Body of pancreas (tissue), 4 donors: ENCODE measurements at places on chromosomes 5 and 9. TPM values are rescaled to one million over a fixed set of nuclear protein-coding genes. Genes with fewer than 3 reads are reported as not detected.

- H3K27me3 ChIP-seq = no peaks in the 10 kb centered on the region
- no peak overlapping the region for H3K4me3 ChIP-seq
- peaks cover 16% of the 10 kb centered on the region for H3K4me1 ChIP-seq
These were observed 27.1 kb downstream of the SH3PXD2B start for GRCh38 chr5:172427202-172427601.

- no peaks in the 10 kb centered on the region for H3K36me3 ChIP-seq
- H3K4me1 ChIP-seq = no peaks in the 10 kb centered on the region
- no peak overlapping the region for H3K27ac ChIP-seq
- no peaks in the 10 kb centered on the region for H3K27me3 ChIP-seq
- DNase-seq = no peak
These were observed 16.8 kb downstream of the FRMD3 start for GRCh38 chr9:83521411-83521810.

- H3K4me1 ChIP-seq = no peaks in the 10 kb centered on the region
- no peak for DNase-seq
- H3K4me3 ChIP-seq = no peak overlapping the region
- no peaks in the 10 kb centered on the region for H3K27me3 ChIP-seq
- H3K27ac ChIP-seq = no peak overlapping the region
- no peaks in the 10 kb centered on the region for H3K36me3 ChIP-seq
These were observed 224.4 kb downstream of the TUSC1 start for GRCh38 chr9:25453875-25454274.

DNA sequence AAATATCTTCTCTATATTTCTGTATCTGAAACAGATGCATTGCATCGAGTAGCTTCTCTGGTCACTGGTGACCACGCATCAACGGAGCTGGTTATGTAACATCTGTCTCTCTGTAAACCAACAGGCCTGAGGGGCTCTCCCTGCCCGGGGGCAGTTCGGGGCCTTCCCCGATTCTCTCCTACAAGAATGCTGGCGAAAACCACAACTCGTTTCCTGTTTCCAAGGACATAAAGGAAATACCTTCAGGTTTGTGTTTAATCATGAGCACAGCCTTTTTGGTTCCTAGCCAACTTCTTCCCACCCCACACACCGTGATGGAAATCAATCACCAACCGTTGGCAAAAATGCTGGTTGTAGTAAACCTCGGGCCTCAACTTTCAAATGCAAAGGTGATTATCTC is 25.1 kb downstream of the GDNF start:
- H3K4me1 ChIP-seq = no peaks in the 10 kb centered on the region
- no peaks in the 10 kb centered on the region for H3K27me3 ChIP-seq
- no peak overlapping the region for H3K27ac ChIP-seq
- no peak for DNase-seq
- H3K36me3 ChIP-seq = no peaks in the 10 kb centered on the region

- peak; percentile 86 for DNase-seq
- H3K27ac ChIP-seq = no peak overlapping the region
- no peaks in the 10 kb centered on the region for H3K27me3 ChIP-seq
- no peak overlapping the region for H3K4me3 ChIP-seq
- H3K4me1 ChIP-seq = peaks cover 25% of the 10 kb centered on the region
These were observed 1.1 kb upstream of the BASP1 start for GRCh38 chr5:17216176-17216973.

GRCh38 chr5:33227746-33228145 is 213.0 kb upstream of the TARS1 start:
- no peaks in the 10 kb centered on the region for H3K4me1 ChIP-seq
- no peak overlapping the region for H3K4me3 ChIP-seq
- H3K36me3 ChIP-seq = no peaks in the 10 kb centered on the region
- DNase-seq = no peak
- no peaks in the 10 kb centered on the region for H3K27me3 ChIP-seq

DNA sequence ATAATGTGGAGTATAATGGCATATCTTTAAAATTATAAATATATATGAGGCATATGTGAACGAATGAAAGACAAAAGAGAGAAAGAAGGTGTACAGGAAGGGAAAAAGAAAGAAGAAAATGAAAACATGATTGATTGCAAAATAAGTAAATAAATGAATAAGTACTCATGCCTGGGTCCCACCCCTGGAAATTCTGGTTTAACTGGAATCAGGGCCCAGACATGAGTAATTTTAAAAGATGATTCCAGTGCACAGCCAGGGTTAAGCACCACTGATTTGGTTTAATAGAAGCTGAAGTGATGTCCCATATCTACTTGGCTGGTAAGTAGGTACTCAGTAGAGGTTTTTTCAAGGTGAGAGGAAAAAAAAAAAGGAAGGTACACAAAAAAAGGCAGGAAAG is 34.0 kb upstream of the HOMER1 start:
- no peak overlapping the region for H3K4me3 ChIP-seq
- peaks cover 9% of the 10 kb centered on the region for H3K4me1 ChIP-seq
- no peak overlapping the region for H3K27ac ChIP-seq
- H3K36me3 ChIP-seq = no peaks in the 10 kb centered on the region
- DNase-seq = peak; percentile 21

DNA sequence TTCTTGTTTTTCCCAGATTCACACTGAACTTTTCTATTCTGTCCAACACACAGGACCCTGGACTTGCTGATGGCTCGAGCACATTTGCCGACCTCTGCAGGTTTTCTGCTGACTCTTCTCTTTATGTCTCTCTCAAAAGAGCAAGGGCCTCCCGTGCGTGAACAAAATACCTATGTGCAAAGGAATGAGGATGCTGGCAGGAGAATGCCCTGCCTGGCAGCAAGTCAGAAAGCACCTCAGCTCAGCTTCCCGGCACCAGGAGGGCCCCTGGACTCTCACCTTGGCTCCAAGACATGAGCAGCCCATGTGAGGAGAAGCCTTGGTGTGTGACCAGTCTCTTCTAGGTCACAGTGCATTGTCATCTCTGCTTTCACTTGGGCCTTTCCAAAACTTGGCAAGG is 36.1 kb downstream of the PAPPA start:
- peak; percentile 75 for DNase-seq
- H3K27me3 ChIP-seq = no peaks in the 10 kb centered on the region
- H3K4me3 ChIP-seq = no peak overlapping the region
- peak overlapping the region; percentile 68 for H3K27ac ChIP-seq

GRCh38 chr9:126842977-126843799 is 17.3 kb upstream of the ZBTB34 start:
- no peaks in the 10 kb centered on the region for H3K27me3 ChIP-seq
- no peak overlapping the region for H3K27ac ChIP-seq
- peak; percentile 23 for DNase-seq
- no peaks in the 10 kb centered on the region for H3K36me3 ChIP-seq
- peaks cover 16% of the 10 kb centered on the region for H3K4me1 ChIP-seq

DNA sequence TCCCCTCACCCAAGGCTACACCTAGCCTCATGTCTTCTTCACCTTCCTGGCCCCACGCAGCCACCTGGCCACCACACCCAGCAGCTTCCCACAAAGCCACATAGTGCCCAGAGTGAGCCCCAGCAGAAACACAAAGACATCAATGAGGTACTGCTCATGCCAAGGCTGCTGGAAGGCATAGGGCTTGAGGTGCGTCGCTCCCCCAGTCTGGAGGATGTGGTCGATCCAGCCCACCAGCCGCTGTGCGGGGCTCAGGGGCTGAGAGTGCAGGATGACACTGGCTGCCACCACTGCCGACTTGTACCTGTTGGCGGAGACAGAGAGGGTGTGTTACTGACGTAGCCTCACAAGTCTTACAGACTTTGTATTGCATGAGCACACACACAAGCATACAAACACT is 15.8 kb upstream of the CAPSL start:
- H3K27me3 ChIP-seq = no peaks in the 10 kb centered on the region
- H3K4me1 ChIP-seq = no peaks in the 10 kb centered on the region
- no peak overlapping the region for H3K27ac ChIP-seq
- no peak overlapping the region for H3K4me3 ChIP-seq
- no peaks in the 10 kb centered on the region for H3K36me3 ChIP-seq

- no peak overlapping the region for H3K27ac ChIP-seq
- no peaks in the 10 kb centered on the region for H3K27me3 ChIP-seq
- H3K36me3 ChIP-seq = no peaks in the 10 kb centered on the region
- no peak for DNase-seq
These were observed 301.6 kb downstream of the NR3C1 start for GRCh38 chr5:143101725-143102386.

- H3K27me3 ChIP-seq = no peaks in the 10 kb centered on the region
- H3K4me3 ChIP-seq = no peak overlapping the region
- no peak overlapping the region for H3K27ac ChIP-seq
- H3K4me1 ChIP-seq = peaks cover 3% of the 10 kb centered on the region
- H3K36me3 ChIP-seq = no peaks in the 10 kb centered on the region
These were observed 85.2 kb downstream of the ARSB start for GRCh38 chr5:78899922-78900362.

- H3K27ac ChIP-seq = no peak overlapping the region
- DNase-seq = no peak
- H3K36me3 ChIP-seq = no peaks in the 10 kb centered on the region
- H3K4me3 ChIP-seq = no peak overlapping the region
- H3K4me1 ChIP-seq = no peaks in the 10 kb centered on the region
- H3K27me3 ChIP-seq = no peaks in the 10 kb centered on the region
These were observed 674.5 kb downstream of the CETN3 start for GRCh38 chr5:89735082-89735481.

- H3K4me1 ChIP-seq = no peaks in the 10 kb centered on the region
- DNase-seq = no peak
- no peaks in the 10 kb centered on the region for H3K27me3 ChIP-seq
- no peak overlapping the region for H3K4me3 ChIP-seq
- no peaks in the 10 kb centered on the region for H3K36me3 ChIP-seq
These were observed 127.1 kb upstream of the CCNH start for GRCh38 chr5:87539839-87540238.

DNA sequence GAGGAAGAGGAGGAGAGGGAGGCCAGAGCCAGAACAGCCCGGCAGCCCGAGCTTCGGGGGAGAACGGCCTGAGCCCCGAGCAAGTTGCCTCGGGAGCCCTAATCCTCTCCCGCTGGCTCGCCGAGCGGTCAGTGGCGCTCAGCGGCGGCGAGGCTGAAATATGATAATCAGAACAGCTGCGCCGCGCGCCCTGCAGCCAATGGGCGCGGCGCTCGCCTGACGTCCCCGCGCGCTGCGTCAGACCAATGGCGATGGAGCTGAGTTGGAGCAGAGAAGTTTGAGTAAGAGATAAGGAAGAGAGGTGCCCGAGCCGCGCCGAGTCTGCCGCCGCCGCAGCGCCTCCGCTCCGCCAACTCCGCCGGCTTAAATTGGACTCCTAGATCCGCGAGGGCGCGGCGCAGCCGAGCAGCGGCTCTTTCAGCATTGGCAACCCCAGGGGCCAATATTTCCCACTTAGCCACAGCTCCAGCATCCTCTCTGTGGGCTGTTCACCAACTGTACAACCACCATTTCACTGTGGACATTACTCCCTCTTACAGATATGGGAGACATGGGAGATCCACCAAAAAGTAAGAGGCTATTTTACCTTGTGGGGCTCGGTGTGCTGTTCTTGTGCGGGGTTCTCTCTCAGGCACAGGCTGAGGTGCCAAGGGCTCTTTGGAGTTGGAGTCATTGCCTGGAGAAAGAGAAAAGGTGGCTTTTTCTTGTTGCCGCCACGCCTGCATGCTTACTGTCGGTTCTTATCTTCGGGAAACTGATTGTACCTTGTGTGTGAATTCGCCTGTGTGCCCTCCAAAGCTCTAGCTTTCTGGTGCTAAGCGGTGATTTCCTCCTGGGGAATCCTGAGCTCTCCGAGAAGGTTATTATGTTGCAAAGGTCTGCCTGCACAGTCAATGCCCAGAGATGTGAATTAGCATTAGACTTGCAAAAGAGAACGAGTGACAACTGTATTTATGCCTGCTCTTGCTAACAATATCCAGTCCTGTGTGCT is at the start of gene ISL1:
ISL1 (plus strand) TSS at position 318 of the 991 bp plus-strand sequence; CDS start at position 542, 224 bp downstream.
- no peaks in the 10 kb centered on the region for H3K36me3 ChIP-seq
- H3K27me3 ChIP-seq = peaks cover 57% of the 10 kb centered on the region
- H3K27ac ChIP-seq = peak within 1 kb of the TSS; percentile 9

GRCh38 chr5:171858303-171858702 is 72.7 kb downstream of the SMIM23 start:
- H3K4me1 ChIP-seq = no peaks in the 10 kb centered on the region
- no peak overlapping the region for H3K27ac ChIP-seq
- H3K36me3 ChIP-seq = no peaks in the 10 kb centered on the region
- H3K4me3 ChIP-seq = no peak overlapping the region

ISL1 gene
- total RNA-seq = 1.6 TPM

SURF4 gene
- total RNA-seq = 93.9 TPM

PLAC8L1 gene
- not detected for total RNA-seq

LPAR1 gene
- 13.0 TPM for total RNA-seq

CDKN2B-AS1 gene
- total RNA-seq = 0.26 TPM

PLEKHG4B gene
- 0.99 TPM for total RNA-seq

OBP2B gene
- total RNA-seq = not detected

CTNNA1 gene
- total RNA-seq = 107 TPM
